DMS153 (cell line): ENCODE measurements at places on chromosomes 3 and 15.

DNA sequence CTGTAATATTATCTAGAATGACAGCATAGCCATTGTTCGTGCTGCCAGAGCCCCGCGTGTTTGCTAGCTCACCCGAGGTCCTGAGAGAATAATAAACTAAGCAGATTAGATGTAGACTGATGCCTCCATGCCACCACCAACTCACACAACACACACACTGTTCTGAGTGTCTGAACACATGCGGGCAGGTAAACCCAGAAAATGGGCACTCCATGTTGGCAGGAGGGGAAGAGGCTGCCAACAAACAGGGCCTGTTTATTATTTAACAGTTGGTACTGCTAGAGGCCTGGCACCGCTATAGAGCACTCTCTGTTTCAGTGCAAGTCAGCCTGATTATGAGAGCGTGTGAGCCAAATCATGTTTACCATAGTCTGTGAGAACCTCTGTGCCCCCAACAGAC lies 299.0 kb downstream of the ZBTB20 start:
- no peak for DNase-seq

DNA sequence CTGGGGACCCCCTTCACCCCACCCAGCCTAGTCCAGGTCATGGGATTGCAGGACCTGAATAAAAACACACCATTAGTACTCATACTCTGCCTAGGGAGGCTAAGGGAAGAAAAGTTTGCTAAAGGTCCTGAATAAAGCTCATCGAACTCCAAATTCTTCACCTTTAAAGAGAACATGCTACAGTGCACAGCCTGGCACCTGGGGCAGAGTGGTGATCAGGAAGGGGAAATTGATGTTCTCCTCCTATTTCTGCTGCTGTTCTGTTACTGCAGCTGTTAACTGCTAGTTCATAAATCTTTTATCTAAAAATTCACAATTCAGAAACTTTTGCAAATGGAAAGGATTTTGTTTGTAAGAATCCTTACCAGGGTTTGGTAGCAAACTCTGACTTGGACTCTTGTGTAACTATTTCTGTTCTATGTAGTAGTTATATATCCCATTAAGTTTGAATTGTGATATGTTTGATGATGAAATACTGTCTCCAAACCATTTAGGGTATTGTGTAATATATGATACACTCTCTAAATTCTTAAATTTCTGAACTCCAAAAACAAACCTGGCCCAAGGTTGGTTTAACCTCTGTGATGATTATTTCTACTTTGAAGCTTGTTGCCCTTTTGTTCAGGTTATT lies 27.9 kb downstream of the MCTP2 start:
- DNase-seq = no peak

DNA sequence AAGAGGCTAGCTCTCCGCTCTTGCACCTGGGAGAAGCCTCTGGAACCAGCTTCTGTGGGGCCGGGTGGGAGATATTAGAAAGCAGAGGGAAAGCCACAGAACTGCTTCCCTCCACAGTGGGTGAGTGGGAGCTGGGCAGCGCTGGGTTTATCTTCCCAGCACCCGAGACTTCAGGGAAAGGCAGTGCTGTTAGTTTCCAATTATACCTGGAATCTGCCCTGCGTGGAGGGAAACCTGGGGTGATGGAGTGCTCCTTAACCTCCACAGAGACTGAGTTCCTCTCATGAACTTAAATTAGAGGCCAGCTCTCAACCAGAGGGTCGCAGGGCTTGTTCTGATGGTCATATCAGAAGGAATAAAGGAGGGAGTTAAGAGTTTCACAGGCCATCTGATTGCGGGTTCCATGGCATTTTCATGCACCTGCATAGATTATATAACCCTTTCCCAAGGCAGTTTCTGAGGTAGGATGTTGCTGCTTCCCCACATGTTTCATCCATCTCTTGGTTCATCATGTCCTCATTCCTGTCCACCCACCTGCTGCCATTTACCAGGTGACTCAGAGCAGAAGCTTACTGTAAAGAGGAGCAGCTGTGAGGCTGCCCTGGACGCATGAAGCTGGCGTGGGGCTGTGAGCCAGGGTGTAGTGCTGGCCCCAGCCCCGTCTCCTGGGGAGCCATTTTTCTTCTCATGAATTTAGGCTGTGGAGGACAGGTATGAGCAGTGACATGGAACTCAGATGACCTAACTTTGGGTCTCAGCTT lies 42.5 kb downstream of the CA12 start:
- DNase-seq = no peak

GRCh38 chr15:22978691-22979237 lies 1.4 kb downstream of the CYFIP1 start:
- no peak for DNase-seq

DNA sequence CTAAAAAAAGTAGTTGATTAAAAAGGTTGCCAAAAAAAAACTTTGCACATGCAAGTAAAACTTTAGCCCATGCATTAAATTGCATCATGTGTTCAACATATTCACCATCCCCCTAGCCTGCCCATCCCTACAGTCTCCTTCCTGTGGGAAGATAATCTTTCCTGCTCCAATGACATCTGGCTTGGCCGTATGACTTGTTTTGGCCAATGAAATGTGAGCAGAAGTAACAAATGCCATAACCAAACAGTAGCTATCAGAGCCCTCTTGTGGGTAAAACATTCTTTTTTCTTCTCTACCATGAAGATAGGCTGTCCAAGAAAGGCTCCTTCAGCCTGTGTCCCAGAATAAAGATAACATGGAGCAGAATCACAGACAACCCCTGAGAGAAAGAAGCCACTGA lies 15.3 kb downstream of the ERC2 start:
- no peak for DNase-seq

DNA sequence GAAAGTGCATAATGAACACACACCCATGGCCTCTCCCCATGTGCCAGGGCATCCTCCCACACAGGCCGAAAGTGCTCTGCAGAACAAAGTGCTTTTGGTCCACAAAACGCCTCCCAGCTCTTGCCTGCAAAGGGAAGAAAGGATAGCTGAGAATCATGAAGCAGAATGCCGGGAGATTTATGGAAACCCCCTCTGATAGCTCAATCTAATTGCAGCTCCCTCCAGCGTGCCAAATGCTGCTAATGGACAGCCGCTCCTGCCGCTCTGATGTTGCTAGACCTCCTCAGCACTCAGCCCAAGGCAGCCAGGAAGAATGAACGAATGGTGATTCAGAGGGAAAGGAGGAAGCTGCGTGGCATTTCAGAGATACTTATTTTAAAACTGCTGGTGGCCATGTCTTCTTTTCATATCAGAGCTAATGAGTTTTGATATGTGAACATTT lies 145.3 kb downstream of the TJP1 start:
- DNase-seq = no peak

- no peak for DNase-seq
These were observed 376.5 kb upstream of the KCNMB2 start for GRCh38 chr3:178159691-178160220.

- DNase-seq = no peak
These were observed 22.2 kb upstream of the EID1 start for GRCh38 chr15:48855501-48856440.

DNA sequence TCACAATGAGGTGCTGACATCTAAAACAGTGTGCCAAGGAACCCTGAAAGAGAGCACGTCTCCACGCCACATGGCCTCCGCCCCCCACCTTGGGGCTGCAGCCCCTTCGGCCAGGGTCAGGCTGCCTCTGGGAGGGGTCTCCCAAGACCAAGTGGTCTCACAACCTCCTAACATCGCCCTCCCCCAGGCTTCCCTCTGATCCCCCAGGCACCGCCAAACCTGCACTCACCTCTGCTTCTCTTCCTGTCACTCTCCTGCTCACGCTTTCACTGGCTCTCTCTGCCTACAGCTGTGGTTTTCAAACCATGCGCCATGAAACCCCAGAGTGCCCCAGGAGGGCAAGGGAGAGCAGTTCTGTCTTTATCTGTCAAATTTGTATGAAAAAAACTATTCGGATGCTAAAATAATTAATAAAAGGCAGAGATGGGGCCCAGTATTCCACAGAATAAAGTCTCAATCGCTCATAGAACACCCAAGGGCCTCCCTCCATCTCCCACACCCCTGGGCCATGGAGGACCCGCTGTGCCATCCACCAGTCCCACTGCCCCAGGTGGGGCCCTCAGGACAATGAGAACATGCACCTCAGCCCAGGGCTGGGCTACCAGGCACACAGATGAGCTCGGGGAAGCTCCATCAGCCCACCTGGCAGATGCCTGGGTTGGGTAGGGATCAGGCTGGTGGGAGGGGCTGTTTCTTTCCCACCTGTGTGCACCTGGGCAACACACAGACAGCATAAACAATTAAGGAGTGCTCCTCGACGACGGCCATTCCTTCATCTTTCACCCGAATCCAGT lies 21.5 kb downstream of the CYFIP1 start:
- no peak for DNase-seq

GRCh38 chr3:50806806-50807205 lies 132.1 kb downstream of the DOCK3 start:
- DNase-seq = no peak

- no peak for DNase-seq
These were observed 848 bp downstream of the NCEH1 start for GRCh38 chr3:172709774-172710663.

GRCh38 chr3:18127174-18127858 lies 297.8 kb downstream of the SATB1 start:
- DNase-seq = no peak
